ENCODE measurements at places on chromosomes 7 and 10. TPM values are rescaled to one million over a fixed set of nuclear protein-coding genes. Genes with fewer than 3 reads are reported as not detected.

GRCh38 chr7:143384148-143384547, 3.0 kb downstream of the ZYX start:
- no peak overlapping the region for H3K4me3 ChIP-seq
- no peaks in the 10 kb centered on the region for H3K27me3 ChIP-seq
- no peak overlapping the region for H3K27ac ChIP-seq
- DNase-seq: no peak
- peaks cover 10% of the 10 kb centered on the region for H3K4me1 ChIP-seq
- H3K36me3 ChIP-seq: no peaks in the 10 kb centered on the region

DNA sequence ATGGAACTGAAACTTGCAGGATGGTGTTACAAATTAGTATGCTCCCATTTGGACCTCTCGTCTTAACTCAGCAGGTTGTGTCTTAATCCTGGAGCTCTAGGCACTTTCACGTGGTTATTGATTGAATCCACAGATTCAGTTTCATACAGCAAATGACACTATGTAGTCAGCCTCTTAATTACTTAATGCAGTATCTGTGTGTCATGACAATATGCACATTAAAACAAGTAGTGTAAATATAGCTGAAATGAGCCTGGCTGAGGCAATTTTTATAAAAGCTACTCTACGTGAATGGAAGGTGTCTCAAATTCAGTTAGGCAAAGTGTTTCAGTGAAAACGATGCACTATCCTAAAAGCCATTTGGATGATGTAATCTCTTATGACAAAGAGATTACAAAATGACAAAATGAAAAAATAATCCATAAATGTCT, 86.8 kb downstream of the CD36 start:
- DNase-seq: no peak
- H3K27ac ChIP-seq: no peak overlapping the region
- H3K36me3 ChIP-seq: no peaks in the 10 kb centered on the region
- no peak overlapping the region for H3K4me3 ChIP-seq

GRCh38 chr7:23385140-23385539, 85.2 kb downstream of the IGF2BP3 start:
- H3K4me3 ChIP-seq: no peak overlapping the region
- no peaks in the 10 kb centered on the region for H3K27me3 ChIP-seq
- no peaks in the 10 kb centered on the region for H3K4me1 ChIP-seq
- H3K27ac ChIP-seq: peak overlapping the region; percentile 4
- DNase-seq: no peak

GRCh38 chr7:98185101-98185500, 26.1 kb upstream of the BHLHA15 start:
- H3K27me3 ChIP-seq: no peaks in the 10 kb centered on the region
- H3K36me3 ChIP-seq: peaks cover 23% of the 10 kb centered on the region
- H3K4me1 ChIP-seq: no peaks in the 10 kb centered on the region
- H3K4me3 ChIP-seq: no peak overlapping the region
- no peak overlapping the region for H3K27ac ChIP-seq

The WNT8B gene
- total RNA-seq: 3.8 TPM

The DNAJC1 gene
- total RNA-seq: 37.7 TPM
